Ascending aorta (tissue), 2 donors: ENCODE measurements at places on chromosomes 12 and 14.
A peak's percentile ranks its signal among the peaks of the same experiment; 100 is the strongest.

DNA sequence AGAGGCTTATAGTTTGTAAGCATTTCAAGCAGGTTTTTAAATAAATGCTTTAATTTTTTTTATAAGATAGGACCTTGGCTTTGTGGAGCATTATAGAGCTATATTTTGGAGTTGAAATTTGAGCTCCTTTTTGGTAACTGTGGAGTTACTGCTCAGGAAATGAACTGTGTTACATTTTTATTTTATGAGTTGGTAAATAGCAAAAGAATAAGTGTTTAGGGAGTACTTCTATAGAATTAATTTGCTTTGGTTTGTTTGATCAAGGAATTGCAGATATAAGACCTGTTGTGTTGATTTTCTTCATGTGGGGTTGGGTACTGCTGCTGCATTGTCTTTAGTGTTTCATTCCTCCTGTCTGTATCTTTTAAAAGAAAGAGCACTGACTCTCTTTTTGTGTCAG lies 3.5 kb downstream of the ATP2A2 start:
- no peak for DNase-seq

GRCh38 chr14:68124979-68125731 lies 305.6 kb downstream of the RAD51B start:
- no peak for DNase-seq

GRCh38 chr12:95291501-95291900 lies 73.9 kb downstream of the VEZT start:
- no peak for DNase-seq

GRCh38 chr14:71070169-71070568 lies 162.9 kb downstream of the PCNX1 start:
- DNase-seq = no peak

GRCh38 chr12:84719997-84720396 lies 192.6 kb downstream of the SLC6A15 start:
- DNase-seq = no peak

- DNase-seq = no peak
Observed at GRCh38 chr14:80150301-80150700, 61.0 kb downstream of the DIO2 start.

DNA sequence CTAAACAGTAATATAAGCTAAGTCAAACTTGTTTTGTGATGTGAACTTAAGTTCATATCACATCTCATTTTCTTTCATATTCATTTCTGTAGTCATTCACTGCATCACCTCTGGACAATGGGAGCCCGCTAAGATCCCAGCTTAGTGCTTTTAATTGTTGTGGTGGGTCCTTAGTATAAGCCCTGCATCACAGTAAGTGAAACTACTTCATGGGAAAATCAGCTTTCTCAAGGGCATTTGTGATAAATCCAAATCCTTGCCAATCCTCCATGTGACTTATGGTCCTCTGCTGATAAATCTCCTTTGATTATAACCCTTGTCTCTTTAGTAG lies 98.3 kb downstream of the PLEKHA5 start:
- DNase-seq = no peak

GRCh38 chr14:75881994-75882393 lies 99.8 kb downstream of the TGFB3 start:
- no peak for DNase-seq

- no peak for DNase-seq
Observed at GRCh38 chr14:88904206-88904647, 79.8 kb downstream of the TTC8 start.

DNA sequence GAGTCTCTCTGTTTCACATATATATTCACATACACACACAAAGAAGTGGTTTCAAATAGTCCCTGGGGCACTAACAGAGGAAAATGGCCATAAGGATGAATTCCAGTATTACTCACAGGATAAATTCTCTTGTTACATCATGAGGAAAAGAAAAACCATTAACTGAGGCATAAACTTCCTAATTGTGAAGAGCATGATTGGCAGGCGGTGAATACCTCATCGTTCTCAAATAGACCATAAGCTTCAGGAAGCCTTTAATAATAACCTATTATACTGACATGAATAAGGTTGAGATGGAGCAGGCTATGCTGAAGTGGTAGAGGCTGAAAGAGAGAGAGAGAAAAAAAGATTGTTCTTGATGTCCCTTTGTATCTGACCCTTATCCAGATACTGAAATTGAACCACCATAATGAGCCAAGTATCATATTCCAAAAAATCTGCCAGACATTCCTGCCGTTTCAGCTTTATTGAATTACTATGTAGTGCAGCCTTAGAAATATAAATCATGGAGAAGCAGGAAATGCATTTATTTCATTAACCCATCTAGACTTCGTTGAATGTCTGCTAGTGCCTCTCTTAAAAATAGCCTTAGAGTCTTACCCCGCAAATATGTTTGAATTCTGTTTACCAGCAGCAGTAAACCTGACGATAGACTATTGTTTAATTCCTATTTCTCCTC lies 86.8 kb downstream of the NUAK1 start:
- DNase-seq = no peak

DNA sequence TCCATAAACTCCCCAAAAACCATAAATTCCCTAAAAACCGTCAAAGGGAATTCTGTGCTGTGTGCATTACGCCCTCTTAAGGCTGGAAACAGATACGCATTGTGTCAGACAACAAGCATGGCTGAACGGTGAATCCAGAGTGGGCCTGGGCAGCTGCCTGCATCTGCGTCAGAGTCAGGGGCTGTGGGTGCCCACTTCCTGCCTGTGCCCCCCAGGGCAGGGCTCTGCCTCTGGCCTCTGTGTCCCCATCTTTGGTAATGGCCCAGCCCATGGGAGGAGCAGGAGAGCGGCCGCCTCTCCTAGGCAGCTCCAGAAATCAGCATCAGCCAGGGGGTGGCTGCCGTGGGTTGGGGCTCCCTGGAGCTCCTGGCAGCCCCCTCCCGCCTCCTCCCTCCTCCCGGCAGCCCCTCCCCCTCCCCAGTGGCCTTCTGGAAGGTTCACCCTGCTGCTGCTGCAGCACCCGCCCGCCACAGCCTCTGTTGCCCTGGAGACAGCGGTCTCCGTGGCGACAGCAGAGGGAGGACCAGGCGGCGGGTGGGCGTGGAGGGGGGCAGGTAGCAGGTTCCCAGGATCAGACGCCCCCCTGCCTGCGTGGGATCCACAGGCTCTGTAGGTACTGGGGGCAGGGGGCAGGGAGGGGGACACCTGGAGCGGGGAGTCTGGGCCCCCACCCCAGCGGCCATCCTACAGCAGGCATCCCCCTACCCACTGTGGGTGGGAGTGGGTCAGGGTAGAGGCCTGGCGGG lies 5.9 kb downstream of the MMP17 start:
- no peak for DNase-seq

DNA sequence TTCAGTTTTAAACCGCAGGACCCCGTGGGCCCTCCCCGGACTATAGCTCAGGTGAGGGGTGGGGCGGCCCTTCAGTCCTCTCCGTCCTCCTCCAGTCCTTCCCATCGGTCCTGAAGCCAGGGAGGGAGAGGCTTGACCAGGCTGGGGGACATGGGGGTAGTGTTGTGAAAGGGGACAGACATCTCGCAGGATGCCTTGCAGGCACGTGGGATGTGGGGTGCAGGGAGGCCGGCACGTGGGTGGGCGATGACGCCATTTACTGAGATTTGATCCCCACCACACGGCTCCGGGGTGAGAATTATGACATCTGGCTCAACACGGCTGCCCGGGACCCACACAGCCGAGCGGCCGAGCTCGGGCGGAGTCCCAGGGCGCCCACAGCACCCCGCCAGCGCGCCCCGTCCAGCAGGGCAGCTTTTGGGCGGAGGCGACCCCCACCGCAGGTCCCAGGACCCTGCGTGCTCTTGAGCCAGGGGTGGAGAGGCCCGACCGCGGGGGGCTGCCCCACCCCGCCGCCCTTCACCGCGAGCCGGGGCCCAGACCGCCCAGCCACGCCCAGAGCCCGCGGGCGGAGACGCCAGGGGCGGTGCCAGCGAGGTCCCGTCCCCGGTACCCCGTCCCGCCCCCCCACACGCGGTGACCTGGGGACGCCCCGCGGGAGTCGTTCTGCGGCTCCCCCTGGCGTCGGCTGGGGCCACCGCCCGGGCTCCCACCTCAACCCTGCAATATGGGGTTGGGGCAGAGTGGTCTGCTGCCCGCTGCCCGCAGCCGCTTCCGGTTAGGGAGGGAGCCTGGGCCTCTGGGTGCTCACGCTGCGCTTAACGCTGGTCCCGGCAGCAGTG lies 3.3 kb upstream of the EXOC3L4 start:
- DNase-seq = no peak

- DNase-seq = no peak
Observed at GRCh38 chr12:58388261-58388660, 446.9 kb downstream of the ATP23 start.

GRCh38 chr12:106498056-106498455 lies 84.7 kb upstream of the RFX4 start:
- no peak for DNase-seq

DNA sequence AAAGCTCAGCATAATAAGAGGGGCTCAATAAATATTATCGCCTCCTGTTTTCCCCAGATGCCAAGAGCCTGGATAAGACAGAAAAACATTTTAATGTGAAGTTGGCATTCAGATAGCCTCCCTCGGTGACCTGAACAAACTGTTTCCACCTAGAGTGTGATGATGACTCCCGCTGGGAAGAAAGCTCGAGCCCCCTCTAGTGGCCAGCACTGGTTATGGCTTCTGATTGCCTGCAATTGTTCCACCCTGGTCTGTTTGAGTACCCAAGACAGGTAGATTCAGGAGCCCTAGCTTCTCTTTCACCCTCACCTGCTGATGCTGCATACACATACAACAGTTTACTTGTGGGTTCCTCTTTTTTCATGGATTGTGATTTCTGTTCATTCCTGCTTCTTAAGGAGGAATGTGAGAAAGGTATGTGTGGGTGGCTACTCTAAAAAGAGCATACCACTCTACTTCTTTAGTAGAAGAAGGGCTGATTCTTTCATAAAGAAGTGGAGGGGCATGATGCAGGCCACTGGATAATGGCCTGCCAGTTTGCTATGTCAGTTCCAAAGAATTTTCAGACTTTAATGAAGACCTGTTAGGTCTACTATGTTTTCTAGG lies 6.4 kb downstream of the ERG28 start:
- DNase-seq = peak; percentile 88

- DNase-seq = no peak
Observed at GRCh38 chr12:1173781-1174617, 183.0 kb downstream of the ERC1 start.

DNA sequence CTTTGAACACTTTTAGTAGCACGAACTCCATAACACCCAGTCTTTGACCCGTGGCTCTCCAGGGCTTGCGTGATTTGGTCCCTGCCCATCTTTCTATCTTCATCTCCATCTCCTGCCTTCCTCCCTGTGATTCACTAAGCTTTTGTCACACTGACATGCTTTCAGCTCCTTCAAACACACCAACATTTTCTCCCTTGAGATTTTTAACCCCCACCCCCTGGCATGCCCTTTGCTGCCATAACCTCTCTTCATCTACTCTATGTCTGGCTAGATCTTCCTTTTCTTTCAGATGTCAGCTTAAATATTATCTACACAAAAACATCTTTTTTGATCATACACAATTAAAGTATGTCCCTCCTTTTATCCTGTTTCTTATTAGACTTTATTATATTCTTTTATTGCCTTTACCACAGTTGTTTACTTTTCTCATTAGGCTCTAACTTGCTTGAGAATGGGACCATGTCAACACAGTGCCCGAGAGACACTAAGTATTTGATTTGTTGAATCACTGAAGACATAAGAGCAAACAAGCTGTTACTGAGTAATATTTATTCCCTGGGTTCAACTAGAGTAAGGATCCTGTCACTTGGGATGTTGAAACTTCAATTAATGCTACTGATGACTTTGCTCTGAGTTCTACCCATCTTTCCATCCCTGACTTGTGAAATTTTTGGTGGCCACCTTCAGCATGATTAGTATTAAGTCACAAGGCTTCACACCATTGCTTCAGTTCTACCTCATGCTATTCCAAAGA lies 387.3 kb downstream of the LRIG3 start:
- DNase-seq = no peak

GRCh38 chr14:21350539-21350938 lies 33.3 kb downstream of the SUPT16H start:
- DNase-seq = no peak

- no peak for DNase-seq
Observed at GRCh38 chr12:122724641-122725243, 5.9 kb downstream of the HCAR1 start.

GRCh38 chr14:33636716-33637115 lies 314.2 kb downstream of the EGLN3 start:
- DNase-seq = no peak

- DNase-seq = no peak
Observed at GRCh38 chr14:50002926-50003212, 110.0 kb downstream of the ARF6 start.

DNA sequence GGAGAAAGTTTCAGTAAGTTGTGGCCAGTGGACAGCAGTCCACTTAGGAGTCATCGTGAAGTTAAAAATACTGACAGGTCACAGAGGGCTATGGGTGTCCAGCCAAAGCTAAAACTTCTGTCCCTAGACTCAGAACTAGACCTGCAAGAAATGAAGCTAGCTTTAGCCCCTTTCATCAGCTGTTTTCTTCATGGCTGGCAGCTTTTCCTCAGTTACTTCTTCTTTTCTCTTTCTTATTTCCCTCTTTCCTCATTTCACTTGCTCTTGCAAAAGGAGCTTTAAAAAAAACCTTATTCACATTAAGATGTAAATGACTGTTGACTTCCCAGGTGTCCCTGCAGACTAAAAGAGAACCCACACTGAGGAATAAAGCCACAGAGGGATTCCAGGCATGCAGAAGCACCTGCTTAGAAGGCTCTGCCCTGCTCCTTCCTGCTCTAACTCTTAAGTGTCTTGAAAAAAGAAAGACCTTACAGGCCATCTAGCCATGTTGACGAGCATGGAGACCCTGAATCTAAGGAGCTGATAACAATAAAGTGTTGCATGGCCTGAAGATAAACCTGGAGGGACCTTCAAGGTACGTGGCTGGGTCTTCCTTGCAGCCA lies 69.7 kb upstream of the CCND2 start:
- no peak for DNase-seq

DNA sequence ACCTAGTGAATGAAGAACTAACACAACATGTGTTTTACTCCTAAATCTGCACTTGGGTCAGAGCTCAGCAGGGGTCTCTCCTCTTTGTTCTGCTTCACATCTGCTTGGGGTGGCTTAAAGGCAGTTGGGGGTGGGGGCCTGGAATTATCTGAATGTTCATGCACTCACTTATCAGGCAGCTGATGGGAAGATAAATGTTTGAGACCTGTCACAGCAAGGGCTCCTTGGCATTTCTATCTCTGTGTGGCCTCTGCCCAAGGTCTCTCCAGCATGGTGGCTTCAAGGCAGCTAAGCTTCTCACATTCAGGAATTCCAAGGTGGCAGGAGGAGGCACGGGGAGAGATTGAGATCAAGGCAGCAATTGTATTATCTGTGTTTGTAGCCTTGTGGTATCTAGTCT lies 6.4 kb upstream of the HMGA2 start:
- no peak for DNase-seq

GRCh38 chr12:80821513-80822000 lies 104.8 kb downstream of the MYF5 start:
- no peak for DNase-seq

DNA sequence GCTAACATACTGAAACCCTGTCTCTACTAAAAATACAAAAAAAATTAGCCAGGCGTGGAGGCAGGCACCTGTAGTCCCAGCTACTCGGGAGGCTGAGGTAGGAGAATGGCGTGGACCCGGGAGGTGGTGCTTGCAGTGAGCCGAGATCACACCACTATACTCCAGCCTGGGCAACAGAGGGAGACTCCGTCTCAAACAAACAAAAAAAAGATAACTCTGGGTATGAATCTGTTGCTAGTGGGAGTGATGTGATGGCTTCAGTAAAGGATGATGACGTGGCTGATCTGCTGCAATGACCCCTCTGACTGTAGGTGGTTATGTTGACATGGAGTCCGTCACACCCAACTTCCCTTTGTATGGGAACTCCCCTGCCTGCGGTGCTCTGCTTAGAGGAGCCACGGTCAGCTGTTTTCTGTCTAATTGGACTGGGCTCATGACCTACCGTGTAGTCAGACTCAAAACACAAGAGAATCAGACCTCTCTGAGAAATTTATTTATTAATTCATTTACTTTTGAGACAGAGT lies 59.1 kb upstream of the MED13L start:
- DNase-seq = no peak
